Right lung (tissue), 10 donors: ENCODE measurements at places on chromosomes 2 and 18.
A peak's percentile ranks its signal among the peaks of the same experiment; 100 is the strongest.

- no peak for DNase-seq
These were observed 112.9 kb downstream of the MBP start for GRCh38 chr18:77019641-77020040.

DNA sequence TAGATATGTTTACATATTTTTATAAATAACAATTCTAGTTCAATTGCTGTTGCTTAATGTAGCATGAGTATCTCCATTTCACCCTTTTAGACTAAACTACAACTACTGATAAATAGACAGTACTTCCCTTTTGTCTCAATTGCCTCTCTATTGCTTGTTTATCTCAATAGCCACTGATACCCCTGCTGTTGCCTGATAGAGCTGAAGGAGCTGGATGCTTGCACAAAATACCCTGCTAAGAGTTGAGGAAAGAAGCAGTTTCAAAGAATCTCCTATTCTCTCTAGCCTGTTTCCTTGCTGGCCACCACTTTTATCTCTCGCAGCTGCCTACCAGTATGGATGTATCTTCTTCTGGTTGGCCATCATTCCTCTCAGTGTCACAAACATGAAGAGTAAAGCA lies 16.9 kb upstream of the ZNF804A start:
- no peak for DNase-seq

DNA sequence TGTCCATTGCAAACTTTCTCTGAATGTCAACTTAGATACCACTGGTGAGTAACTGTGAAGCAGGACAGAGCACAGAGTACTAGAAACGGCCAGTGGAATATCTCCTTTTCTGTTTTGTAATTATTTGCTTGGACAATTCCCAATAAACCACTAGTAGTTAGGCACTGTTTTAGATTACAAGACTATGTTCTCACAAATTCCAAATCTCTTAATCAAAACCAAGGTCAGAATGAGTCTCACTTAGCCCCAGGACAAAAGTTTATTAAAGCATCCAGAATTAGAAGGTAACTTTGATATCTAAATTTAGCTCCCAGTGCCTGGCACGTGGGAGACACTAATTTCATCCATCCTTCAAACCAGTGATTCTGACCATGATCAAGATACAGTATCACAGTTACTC lies 89.0 kb downstream of the ZNF521 start:
- no peak for DNase-seq

- no peak for DNase-seq
These were observed 124.8 kb upstream of the RNF152 start for GRCh38 chr18:62017618-62018017.

DNA sequence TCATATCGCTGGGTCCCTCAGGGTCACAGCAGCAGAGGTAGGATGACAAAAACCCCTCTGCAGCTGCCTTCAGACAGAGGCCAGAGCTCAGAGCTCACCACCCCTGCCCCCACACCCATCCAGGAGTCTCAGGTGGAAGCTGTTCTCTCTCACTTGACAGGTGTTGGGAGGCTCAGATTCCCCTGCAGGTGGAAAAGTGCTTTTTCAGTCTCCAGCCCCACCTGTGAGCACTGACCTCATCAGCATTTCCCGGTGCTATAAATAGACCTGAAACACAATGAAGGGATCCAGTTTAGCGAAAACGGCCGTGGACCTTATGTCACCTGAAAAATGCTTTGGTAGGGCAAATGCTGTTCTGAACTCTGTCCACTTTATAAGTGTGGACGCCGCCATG lies 254.9 kb downstream of the NDUFA10 start:
- no peak for DNase-seq

DNA sequence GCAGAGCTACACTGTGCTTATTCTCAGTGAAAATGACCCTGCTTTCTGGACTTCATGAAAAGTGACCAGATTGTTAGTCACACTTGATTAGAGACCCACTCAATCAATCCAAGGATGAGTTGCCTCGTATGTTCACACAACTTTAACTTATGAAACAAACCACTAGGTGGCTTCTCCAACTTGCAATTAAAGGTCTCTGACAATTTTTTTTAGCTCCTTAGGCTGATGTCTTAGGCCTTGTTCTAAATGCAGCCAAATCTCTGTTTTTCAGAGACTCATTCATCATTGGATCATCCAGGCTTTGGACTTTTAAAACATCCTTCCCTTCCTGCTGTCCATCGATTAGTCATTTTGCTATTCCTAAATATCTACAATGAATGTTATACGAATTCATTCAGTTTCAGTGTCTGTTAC lies 63.4 kb downstream of the MREG start:
- no peak for DNase-seq

- no peak for DNase-seq
These were observed 18.8 kb upstream of the SH3RF3 start for GRCh38 chr2:109110170-109110569.

DNA sequence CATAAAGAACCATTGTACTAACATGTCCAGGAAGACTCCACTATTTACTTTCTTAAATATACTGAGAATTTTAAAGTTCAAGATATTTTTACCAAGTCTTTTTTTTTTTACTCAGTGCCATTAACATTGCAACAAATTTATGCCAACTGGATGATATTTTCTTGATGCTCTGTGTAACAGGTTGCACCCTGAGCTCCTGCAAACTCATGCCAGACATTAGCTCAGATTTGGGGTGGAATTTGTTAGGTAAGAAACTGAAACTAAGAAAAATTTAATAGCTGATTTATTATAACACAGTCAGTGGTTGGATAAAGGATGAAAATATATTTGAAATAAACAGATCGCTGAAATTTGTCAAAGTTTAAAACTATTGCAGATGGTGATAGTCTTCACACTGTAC lies 228.6 kb upstream of the SPHKAP start:
- DNase-seq: no peak

GRCh38 chr2:97697252-97698235 lies 15.8 kb upstream of the ZAP70 start:
- DNase-seq: peak; percentile 66

- no peak for DNase-seq
These were observed 28.7 kb downstream of the ESCO1 start for GRCh38 chr18:21571772-21572171.

- DNase-seq: no peak
These were observed 42.1 kb downstream of the NHEJ1 start for GRCh38 chr2:219118504-219118903.

DNA sequence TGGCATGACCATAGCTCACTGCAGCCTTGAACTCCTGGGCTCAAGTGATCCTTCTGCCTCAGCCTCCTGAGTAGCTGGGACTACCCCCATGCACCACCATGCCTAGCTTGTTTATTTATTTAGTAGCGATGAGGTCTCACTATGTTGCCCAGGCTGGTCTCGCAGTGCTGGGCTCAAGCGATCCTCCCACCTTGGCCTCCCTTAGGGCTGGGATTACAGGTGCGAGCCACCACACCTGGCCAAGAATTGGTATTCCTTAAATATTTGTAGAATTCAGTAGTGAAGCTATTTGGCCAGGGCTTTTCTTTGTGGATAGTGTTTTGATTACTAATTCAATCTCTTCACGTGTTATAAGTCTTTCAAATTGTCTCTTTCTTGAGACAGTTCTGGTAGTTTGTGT lies 56.0 kb downstream of the ODC1 start:
- DNase-seq: no peak

DNA sequence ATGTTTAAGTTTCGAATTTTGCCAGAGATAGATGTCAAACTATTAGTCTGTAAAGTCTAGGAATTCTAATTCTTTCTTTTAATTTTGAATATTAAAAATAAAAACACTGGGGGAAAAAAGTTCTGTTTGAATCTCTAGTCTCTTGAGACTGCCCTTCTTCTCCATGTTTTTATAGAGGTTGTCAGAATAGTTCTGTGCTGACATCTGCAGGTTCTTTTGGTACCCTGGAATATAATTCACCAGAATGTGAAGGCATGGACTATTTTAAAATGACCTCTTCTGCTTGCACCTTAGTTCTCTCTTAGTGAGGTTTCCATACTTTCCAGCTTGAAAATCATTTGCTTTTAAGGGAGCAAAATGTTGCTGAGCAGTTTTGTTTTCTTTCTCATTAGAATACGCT lies 121.0 kb upstream of the MSTN start:
- DNase-seq: no peak

GRCh38 chr2:237673130-237674001 lies 46.0 kb downstream of the LRRFIP1 start:
- no peak for DNase-seq

- no peak for DNase-seq
These were observed 81.5 kb downstream of the EFEMP1 start for GRCh38 chr2:55842046-55842445.

DNA sequence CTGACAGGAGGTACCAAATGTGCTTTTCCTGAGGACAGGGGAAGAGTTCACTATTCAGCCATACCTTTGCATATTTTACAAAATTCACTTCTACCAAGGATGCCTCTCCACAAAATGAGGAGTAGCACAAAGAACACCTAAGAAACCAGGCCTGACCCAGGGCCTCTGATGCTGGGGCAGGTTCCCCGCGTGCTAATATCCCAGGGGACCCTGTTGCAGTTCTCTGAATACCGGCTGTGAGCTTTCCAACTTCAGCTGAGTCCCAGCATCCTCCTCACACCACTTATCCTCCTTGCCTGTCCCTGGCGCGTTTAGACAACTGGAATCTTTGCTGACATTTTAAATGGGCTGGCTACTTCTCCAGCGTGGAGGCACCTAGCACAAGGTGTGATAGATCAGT lies 142.3 kb downstream of the BCL2 start:
- no peak for DNase-seq

DNA sequence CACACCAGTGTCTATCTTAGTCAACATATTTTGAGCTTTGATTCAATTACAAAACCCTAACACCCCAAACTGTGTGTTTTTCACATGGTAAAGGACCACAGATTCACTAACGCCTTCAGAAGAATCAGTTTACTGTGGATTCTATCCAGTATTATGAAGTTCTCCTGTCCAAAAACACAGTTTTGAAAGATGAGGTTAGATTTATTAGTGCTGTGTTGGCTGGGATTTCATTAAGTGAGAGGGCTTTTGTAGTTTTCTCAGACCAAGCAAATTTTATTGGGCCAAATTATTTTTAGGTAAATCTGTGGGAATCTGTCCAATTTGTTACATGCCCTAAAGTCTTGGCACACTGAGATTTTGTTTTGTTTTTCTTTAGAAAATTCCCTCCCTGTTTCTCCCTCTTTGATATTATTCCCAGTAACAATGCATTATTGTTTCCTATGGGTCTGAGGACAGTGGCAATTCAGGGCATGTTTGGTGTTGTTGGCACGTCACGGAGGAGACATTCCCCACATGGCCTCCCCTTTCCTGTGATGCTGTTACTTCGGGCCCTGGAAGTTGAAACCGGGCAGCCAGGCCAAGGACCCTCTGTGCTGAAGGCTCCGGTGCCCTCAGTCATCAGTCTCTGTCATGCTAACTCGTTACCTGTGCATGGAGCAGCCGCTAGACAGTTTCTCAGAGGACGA lies 87.5 kb upstream of the ALKAL2 start:
- DNase-seq: no peak

- DNase-seq: no peak
These were observed 15.4 kb downstream of the DSG2 start for GRCh38 chr18:31513189-31513935.

GRCh38 chr2:42826231-42826630 lies 33.8 kb upstream of the HAAO start:
- no peak for DNase-seq

- no peak for DNase-seq
These were observed 86.7 kb upstream of the B3GNT7 start for GRCh38 chr2:231308631-231309428.

DNA sequence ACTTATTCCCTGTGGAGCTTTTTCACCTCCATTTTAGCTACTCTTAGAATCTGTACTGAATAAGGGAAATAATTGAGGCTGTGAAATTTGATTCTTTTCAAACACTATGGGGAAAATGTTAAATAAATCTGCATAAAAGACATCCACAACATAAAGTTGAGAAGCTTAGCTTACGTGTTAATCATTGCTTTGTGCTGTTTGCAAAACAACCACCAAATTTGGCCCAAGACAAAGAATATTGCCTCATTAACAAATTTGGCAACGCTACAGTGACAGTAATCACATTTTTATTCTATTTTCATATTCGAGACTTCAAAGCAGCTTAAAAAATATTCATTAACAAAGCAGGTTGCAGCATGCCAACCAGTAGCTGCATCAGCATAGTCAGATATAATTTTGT lies 437.6 kb downstream of the DPP10 start:
- DNase-seq: no peak

GRCh38 chr18:49584394-49584793 lies 22.5 kb downstream of the LIPG start:
- DNase-seq: no peak

DNA sequence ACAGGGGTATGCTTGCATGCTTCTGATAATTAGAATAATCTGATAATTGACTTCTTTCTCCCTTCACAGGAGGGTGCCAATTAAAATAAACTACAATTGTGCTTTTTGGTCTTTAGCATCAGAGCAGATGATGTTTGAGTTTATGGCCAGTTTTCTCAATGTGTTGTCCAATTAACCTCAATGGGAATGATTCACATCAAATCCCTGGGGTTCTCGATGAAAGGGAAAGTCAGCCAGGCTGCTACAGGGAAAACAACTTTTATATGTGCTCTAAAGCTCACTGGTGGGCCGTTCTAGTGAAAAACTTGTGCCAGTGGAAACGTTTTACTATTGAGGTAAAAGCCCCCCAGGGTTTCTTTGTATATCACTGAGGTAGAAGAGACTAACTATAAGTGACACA lies 887.3 kb upstream of the CRIM1 start:
- DNase-seq: no peak

DNA sequence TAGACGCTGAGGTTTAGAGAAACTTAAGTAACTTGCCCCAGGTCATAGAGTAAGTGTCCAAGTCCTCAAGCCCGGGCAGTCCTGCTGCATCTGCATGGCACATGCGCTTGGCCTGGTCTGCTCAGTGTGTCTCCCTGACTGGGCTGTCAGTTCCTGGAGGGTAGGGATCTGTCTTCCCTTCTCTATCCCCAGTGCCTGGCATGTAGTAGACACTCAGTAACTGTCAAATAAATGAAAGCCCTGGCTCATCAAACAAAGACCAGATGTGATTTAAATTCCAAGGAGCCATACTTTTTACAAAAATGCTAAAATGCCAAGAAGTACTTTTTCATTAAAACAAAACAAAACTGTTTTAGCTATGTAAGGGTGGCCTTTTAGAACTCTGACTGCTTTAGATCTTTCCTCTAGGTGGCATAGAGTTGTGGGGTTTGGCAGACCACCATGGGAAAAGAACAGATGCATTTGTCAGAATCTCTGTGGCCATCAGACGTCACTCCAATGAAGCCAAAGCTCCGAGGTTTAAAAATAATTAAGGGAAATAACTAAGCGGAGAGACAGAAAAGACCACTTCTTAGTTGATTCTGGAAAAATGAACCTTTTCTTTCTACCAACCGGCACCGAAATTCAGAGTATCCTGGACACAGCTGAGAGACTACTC lies 34.0 kb downstream of the EPAS1 start:
- DNase-seq: no peak

- no peak for DNase-seq
These were observed 94.0 kb upstream of the GLS start for GRCh38 chr2:190786404-190787166.

GRCh38 chr18:11487390-11487789 lies 122.0 kb upstream of the SLC35G4 start:
- DNase-seq: no peak

DNA sequence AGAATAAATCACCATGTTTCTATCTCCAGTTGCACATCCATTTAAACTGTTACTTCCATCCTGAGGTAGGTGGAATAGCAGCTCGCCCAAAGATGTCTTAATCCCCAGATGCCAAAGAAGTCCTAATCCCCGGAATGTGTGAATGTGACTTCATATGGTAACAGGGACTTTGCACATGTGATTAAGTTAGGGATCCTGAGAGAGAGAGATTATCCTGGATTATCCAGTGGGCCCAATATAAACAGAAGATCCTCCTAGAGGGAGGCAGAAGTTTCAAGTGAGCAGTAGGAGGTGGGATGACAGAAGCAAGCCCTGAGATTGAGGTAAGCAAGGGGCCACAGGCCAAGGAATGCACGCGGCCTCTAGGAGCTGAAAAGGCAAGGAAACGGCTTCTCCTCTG lies 19.8 kb downstream of the CREG2 start:
- no peak for DNase-seq
